NB4 (cell line): ENCODE measurements at places on chromosomes 12 and 14.

- DNase-seq = no peak
These were observed 51.1 kb downstream of the BEGAIN start for GRCh38 chr14:100536121-100536510.

DNA sequence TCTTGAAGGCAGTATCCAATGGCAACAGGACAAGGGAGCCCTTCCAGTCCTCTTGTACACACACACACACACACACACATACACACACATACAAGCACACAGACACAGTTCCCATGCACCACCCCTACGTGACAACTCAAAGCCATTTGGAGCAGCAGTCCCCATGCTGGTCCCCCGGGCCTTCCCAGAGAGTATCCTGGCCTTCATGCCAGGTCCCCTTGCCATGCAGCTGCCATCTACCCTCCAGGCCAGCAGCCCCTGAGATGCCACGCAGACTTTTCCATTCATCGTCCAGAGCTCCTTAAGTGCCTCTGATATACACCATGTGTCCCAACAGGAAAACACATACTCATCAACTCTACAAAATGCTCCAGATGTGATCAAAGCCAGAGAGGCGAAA lies 159.5 kb downstream of the ANO2 start:
- no peak for DNase-seq

DNA sequence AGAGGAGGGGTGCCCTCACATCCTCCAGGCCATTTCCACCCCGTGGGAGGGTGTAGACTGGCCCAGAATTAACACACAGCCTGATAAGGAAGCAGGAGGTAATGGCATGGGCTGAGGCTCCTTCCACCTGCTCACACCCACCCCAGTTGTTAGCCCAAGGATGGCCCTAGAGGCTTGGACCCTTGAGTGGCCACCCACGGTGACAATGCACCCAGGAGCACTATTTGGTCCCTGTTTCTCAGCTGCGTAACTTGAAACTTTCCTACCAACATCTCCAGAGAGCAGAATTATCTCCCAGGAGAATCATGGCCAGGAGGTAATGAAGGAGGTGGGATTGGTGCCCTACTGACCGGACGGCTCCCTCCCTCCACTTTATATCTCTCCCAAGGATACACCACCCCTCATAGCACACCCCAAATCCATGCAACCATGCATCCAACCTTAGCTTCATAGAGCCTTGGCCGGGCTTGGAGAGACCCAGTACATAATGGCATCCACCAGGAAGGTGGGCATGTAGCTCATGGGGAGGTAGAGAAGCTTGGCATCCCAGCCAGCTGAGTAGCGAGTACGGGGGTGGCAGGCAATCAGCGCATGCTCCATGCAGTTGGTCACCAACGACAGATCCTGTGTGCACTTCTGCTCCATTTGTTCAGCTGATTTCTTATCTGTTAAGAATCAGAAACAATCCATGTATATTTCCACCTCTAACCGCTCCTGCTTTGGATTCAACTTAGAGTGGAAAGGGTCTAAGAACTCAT lies 5.6 kb downstream of the RDH16 start:
- no peak for DNase-seq

GRCh38 chr12:57881475-57881874 lies 34.9 kb upstream of the CTDSP2 start:
- DNase-seq = no peak

- peak; percentile 99 for DNase-seq
These were observed 25.1 kb upstream of the ATP2B1 start for GRCh38 chr12:89733579-89734201.

DNA sequence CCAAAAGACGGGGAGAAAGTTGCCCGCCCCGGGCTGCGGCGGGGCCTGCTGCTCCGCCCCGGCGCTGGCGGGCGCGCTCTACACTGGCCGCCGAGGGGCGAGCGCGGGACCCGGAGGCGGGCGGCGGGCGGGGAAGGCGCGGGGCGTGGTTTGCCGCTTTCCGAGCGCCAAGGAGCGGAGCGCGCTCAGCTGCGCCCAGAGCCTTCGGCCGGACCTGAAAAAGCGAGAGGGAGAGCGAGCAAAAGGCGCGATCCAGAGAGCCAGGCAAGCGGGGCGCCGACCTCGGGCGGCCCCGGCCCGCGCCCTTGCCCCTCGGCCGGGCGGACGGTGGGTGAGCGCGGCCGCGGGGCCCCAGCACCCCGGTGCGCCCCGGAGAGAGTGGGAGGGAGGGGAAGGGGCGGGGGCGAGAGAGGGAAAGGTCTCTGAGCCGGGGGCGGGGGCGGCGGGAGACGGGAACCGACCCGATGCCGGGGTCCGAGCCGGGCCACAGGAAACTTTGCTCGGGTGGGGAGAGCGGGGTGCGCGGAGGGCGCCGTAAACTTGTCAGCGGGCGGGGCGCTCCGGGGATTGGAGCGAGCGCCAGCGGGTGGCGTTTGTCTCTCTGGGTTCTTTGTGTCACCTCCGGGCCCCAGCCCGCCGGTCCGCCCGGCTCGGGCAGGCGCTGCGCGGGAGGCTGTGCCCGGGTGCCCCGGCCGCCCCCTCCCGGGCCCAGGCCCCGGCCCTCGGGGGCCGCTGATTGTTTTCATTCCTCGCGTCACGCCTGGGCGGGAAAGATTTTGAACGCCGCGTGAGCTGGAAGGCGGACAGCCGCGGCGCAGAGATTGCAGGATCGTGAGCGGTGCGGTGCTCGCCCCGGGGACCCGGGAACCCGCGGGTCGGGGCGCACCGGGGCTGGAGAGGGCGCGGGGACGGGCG lies at the start of gene SYNE2:
Gene SYNE2, plus strand, starts transcription at position 188 of the 915 bp plus-strand sequence. CDS start 56,145 bp downstream, outside the sequence.
- peak; percentile 59 for DNase-seq

GRCh38 chr12:49673446-49674317 lies 33.5 kb downstream of the FMNL3 start:
- DNase-seq = no peak

DNA sequence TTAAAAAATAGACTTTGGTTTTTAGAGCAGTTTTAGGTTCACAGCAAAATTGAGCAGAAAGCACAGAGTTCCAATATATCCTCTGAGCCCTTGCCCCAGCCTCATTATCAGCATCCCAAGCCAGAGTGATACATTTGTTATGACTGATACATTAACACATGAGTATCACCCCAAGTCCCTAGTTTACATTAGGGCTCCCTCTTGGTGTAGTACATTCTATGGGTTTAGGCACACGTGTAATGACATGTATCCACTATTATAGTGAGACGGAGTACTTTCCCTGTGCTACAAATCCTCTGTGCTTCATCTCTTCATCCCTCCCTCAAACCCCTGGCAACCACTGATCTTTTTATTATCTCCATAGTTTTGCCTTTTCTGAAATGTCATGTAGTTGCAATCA lies 22.5 kb upstream of the GSG1 start:
- DNase-seq = no peak
